HCT116 (cell line): ENCODE measurements at places on chromosomes 1 and 21.
A peak's percentile ranks its signal among the peaks of the same experiment; 100 is the strongest.

DNA sequence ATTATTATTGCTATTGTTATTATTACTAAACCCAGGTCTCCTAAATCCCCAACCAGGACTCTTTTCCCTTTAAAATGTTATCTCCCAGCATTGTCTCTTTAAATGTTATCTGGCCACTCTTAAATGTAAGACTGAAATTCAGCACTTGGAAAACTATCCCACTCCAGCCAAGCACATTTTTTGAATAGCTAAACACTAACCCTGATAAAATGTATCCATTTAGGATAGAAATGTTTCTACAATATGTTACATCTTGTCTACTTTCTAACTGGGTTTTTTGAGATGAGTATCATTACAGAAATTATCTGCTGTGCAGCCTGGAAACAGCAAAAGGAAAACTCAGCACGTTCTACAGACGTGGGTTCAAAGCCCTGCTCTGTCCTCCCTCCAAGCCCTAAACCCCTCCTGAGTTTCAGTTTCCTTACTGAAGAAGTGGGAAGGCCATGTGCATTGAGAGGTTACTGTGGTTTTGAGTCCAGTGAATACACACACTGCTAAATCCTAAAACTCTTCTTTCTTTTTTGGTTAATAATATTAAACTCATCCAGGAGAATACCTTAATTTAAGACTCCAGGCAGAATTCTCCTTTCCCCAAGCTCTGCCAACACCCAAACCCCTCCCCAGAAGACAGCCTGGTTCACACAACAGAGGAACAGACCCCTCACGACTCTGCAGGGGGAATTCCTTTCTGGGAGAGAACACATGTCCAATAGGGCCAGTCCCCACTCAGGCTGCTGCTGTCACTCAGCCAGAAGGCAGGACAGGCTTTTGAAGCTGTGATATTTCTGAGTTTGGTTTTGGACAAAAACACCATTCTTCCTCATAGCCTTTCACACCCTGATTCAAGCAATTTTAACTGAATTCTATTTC lies 41.9 kb downstream of the HIVEP3 start:
- no peak for DNase-seq

- DNase-seq: no peak
These were observed 34.2 kb downstream of the ZNF496 start for GRCh38 chr1:247297263-247298123.

- no peak for DNase-seq
These were observed 160.2 kb downstream of the PSMG1 start for GRCh38 chr21:39022863-39023693.

GRCh38 chr1:167465018-167465417 lies 53.3 kb downstream of the CD247 start:
- no peak for DNase-seq

DNA sequence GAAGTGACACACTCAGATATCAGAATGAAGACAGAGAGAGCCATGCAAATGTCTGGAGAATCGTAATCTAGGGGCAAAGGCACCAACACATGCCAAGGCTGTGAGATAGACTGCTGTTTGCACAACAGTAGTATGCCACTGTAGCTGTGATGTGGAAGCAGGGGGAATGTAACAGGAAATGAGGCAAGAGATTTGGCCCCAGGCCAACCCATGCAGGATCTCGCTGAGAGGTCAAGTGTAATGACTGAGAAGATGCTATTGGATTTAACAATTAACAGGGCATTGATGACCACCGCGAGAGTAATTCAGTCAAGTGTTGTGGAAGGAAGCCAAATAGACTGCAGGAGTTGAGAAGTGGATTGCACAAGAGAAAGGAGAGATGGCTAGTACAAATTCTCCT lies 107.3 kb upstream of the ST6GALNAC5 start:
- no peak for DNase-seq

- DNase-seq: no peak
These were observed 10.1 kb downstream of the ADPRS start for GRCh38 chr1:36098650-36099365.

- no peak for DNase-seq
These were observed 249.2 kb upstream of the TPTE start for GRCh38 chr21:10272216-10272615.

DNA sequence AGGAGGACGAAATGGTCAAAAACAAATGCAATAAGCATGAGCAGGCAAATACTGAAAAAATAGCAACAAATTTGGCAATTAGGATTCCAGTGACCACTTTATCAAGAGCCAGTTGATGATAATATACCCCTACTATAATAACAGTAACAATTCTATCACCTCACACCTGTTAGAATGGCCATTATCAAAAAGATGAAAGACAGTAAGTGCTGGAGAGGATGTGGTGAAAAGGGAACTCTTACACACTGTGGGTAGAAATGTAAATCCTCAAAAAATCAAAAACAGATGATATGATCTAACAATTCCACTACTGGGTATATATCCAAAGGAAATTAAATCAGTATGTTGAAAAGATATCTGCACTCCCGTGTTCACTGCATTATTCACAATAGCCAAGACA lies 114.3 kb upstream of the GFI1 start:
- DNase-seq: no peak

DNA sequence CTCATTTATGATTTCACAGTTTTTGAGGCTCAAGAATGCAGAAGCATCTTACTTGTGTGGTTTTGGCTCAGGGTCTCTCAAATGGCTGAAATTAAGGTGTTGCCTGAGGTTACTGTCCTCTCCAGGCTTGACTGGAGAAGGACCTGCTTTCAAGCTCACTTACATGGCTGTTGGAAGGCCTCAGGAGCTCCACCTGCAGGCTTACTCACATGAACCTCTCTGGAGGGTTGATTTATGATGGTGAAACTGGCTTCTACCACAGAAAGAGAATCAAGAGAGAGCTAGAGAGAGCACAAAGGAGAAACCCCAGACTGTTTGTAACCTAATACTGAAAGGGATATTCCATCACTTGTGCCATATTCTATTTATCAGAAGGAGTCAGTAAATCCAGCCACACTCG lies 6.2 kb upstream of the KCNK2 start:
- peak; percentile 34 for DNase-seq

GRCh38 chr1:227437495-227438008 lies 119.3 kb upstream of the CDC42BPA start:
- DNase-seq: peak; percentile 55

DNA sequence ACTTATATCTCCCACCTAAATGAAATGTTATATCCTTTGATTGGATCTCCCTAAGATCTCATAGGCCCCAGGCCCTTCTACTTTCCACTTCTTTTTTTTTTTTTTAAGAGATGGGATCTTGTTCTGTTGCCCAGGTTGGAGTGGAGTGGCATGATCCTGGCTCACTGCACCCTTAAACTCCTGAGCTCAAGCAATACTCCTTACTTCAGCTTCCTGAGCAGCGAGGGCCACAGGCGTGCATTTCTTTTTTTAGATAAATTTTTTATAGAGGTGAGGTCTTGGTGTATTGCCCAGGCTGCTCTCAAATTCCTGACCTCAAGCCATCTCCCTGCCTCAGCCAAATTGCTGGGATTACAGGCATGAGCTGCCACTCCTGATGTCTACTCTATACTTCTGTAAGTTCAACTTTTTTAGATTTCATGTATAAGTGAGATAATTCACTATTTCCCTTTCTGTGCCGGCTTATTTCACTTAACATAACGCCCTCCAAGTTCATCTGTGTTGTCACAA lies 987.5 kb upstream of the NCAM2 start:
- no peak for DNase-seq

DNA sequence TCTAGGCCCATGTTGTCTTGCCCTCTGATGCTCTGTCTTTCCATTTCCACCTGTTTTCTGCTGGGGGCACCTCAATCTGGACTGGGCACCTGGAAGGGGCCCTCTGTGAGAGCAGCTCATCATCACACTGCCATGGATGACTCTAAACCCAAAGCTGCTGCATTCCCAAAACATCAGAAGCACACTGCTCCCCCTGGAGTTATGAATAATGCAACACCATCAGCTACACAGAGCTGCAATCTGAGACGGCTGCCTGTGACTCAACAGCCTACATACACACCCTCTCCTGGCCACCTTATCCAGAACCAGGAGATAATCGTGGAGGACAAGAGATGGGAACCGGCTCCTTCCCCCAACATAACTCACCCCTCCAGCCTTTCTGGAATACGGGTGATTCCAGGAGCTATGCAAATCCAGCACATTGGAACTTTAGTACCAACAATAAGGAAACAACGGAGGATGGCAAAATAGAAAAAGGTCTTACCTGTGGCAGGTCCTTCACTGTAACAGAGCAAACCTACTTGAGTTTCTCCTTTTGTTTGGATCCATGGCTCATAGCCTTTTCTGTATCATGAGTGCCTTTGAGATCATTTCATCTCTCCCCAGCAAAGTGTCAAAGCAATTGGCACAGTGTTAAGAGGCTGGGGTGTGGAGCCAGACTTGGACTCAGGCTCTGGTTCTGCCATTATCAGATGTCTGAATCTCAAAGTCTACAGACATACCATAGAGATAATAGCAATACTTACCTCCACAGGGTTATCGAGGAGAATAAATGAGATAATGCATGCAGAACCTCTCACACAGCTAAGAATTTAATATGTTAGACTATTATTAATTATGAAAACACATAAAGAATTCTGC lies 29.3 kb downstream of the AK2 start:
- peak; percentile 57 for DNase-seq

GRCh38 chr1:8562881-8563865 lies 245.3 kb downstream of the SLC45A1 start:
- no peak for DNase-seq

DNA sequence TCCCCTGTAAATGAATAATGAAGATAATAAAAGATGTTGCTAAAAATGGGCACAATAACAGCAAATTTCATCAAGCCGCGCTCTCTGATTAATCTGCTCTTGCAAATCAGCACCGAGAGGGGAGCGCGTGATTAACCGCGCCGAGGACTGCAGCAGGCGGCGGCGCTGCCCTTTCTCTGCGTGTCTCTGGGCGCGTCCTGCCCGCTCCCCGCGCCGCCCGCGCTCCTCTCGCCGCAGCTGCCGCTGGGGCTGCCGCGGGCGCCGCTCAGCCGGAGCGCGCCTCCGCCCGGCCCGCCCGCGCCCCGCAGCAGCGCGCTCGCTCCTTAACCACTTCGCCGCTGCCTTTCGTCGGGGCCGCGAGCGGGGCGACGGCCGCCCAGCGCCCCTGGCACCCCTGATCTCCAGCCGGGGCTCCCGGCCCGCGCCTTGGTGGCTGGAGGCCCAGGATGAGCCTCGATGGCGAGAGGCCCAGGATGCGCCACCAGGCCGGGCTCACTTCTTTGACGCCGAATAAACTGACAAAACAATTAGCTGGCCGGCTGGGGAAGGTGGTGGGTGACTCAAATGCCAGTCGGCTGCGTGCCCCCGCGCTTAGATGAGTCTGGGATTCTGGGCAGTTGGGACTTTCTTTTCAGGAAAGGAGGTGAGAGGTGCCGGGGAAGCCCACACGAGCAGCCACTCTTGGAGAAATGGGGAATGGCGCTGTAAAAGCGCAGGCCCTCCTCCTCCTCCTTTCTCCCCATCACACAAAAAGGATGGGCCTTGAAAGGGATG lies 221.4 kb upstream of the PKN2 start:
- DNase-seq: no peak

DNA sequence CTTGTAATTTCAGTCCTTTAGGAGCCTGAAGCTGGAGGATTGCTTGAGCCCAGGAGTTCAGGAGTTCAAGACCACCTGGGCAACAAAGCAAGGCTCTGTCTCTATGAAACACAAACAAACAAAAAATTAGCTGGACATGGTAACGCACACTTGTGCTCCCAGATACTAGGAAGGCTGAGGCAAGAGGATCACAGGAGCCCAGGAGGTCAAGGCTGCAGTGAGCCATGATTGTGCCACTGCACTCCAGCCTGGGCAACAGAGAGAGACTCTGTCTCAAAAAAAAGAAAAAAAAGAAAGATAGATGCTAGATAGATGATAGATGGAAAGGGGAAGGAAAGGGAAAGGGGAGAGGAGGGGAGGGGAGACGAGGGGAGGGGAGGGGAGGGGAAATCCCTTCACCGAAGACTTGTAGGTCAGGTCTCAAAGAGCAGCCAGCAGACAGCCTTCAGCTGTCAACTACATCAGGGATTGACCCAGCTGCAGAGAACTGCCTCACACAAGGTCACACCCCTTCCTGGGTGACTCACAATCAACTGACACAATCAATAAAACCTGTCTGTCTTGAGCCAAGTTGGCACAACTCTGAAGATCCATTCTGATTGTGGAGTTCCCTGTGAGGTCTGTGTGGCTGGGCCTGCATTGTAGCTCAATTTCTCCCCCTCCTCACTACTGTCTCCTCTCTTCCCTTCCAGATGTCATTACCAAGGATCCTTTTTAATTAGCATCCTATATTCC lies 200.6 kb downstream of the RGS7 start:
- no peak for DNase-seq

DNA sequence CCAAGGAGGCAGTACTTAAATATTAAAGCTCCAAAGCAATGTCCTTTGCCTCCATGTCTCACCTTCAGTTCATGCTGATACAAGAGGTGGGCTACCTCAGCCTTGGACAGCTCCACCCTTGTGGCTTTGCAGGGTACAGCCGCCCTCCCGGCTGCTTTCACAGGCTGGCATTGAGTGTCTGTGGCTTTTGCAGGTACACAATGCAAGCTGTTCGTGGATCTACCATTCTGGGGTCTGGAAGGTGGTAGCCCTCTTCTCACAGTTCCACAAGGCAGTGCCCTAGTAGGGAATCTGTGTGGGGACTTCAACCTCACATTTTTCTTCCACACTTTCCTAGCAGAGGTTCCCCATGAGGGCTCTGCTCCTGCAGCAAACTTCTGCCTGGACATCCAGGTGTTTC lies 324.8 kb downstream of the COL11A1 start:
- DNase-seq: no peak

GRCh38 chr1:212315907-212316306 lies 30.7 kb downstream of the PPP2R5A start:
- DNase-seq: peak; percentile 21

GRCh38 chr1:226207048-226207447 lies 16.4 kb upstream of the MIXL1 start:
- no peak for DNase-seq
